ENCODE measurements at places on chromosomes 16 and 17.

- no peak for DNase-seq
Measured at GRCh38 chr16:55725055-55725777, 69.4 kb downstream of the SLC6A2 start.

- DNase-seq, result no peak
Measured at GRCh38 chr17:81715872-81716673, 4.0 kb downstream of the SLC25A10 start.

DNA sequence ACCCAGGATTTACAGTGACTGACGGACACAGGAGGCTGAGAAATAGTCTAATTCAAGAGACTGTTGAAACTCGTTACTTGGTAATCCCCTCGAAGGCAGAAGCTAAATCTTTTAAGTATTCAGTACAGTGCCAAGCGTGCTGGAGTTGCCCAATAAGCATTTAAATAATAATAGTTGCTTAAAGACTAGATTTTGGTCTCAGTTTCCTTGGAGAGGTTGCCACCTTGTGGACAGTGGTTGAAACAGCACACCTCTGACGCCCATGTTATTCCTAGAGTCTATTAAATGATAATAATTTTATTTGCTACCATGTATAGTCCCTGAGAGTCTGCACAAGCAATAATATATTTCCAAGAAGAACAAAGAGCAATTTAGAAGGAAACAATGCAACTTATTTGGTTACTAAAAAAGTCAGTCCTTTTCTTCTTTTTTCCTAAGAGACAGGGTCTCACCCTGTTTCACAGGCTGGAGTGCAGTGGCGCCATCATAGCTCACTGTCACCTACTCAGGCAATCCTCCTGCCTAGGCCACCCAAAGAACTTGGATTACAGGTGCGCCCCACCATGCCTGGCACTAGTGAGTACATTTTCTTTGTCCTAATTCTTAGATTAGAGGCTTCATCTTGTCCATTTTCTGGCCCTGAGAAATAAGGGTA is 138.0 kb upstream of the NUDT7 start:
- no peak for DNase-seq

GRCh38 chr16:13606804-13607203 is 313.1 kb upstream of the ERCC4 start:
- no peak for DNase-seq

- no peak for DNase-seq
Measured at GRCh38 chr16:88355389-88356123, 27.2 kb upstream of the ZNF469 start.

DNA sequence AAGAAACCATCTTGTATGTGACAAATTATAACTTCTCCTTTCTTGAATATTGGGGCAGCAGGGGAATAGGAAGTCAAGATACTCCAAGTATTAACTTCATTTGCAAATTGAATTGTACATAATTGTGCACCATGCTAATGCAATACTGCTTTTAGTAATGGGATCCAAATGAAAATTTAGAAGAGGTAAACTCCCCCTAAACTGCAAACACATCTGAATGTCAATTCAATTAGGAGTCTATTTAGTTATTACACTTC is 4.5 kb downstream of the STAT5B start:
- no peak for DNase-seq

- no peak for DNase-seq
Measured at GRCh38 chr16:89344458-89344834, 126.9 kb downstream of the ZNF778 start.

DNA sequence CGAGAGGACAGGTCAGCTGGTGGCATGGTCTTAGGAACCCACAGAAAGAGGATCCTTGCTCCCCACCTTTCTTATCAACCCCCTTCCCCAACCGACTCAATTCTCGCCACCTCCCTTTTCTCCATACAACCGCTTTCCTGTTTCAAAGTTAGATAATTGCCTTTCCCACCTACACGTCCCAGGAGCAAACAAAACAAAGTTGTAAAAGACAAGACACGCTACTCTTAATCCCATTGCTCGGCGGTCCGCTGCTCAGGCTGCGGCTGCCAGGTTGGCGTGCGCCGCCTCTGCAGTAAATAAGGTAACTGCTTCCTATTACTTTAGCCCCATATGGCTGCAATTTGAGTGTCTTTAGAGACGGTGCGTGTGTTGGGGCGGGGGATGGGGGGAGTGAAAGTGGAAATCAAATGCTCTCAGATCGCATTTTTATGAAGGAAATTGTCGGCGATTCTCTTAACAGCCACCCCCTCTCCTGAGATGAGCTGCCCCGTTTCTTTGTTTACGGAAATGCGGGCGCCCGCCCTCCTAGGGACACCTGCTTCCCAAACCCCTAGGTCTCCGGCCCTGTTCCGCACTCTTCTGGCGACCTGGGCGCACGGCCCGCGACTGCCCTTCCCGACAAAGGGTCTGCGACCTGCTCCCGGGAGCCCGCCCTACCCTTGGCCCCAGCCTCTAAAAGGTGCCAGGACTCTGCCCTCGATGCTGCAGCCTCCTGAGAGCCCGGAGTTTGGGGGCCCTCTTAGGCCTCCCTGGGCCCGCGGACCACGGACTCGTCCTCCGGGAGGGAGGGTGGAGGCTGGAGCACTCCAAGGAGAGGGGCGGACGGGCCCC is 3.7 kb upstream of the CBX8 start:
- DNase-seq, result no peak

- DNase-seq, result no peak
Measured at GRCh38 chr16:68800257-68800875, 43.0 kb upstream of the TANGO6 start.

DNA sequence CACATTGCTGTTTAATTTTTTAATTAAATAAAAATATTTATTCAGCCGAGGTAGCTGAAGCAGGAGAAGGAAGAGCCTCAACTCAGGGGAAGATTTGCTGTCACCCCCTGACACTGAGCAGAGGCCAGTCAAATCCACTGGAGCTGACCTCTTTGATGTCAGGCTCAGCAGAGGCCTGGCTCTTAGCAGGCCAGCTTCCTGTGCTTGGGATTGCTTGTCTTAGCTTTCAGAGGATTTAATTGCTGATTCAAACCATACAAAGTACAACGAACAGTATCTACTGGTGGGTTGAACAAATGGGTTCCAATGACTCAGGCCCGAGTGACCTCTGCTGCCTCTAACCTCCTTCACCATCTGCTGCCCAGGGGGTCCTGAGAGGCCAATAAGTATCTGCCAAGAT is 417.0 kb upstream of the HSBP1 start:
- no peak for DNase-seq

- no peak for DNase-seq
Measured at GRCh38 chr17:37516127-37516571, 26.5 kb downstream of the DUSP14 start.

DNA sequence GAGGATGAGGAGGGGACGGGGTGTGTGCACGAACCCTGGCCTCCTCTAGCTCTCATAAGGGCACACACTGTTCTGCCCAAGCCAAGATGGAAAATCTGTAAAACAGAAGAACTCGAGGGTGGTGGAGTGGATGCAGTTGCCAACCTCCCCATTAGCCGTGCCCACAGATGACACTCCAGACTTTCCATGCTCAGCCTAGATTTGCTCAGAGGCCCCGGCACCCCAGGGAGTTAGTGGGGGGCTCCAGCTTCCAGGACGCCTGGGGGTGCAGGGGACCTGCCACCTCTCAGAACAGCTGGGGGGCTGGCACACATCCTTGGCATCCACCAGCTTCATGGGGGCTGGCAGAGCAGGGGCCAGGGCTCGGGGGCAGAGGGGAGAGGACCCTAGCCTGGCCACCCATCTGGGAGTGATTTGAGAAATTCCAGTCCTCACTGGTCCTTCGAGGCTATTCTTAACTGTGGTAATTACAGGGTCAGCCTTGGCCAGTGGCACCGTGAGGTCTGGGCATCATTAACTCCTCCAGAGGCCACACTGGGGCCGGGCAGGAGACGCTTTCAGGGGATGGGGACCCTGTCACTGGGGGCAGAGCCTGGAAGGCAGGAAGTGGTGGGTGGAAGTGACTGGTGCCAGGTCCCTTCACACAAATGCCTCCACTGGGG is 14.3 kb downstream of the VASN start:
- DNase-seq, result no peak

GRCh38 chr17:11082559-11082958 is 158.5 kb upstream of the SHISA6 start:
- no peak for DNase-seq

DNA sequence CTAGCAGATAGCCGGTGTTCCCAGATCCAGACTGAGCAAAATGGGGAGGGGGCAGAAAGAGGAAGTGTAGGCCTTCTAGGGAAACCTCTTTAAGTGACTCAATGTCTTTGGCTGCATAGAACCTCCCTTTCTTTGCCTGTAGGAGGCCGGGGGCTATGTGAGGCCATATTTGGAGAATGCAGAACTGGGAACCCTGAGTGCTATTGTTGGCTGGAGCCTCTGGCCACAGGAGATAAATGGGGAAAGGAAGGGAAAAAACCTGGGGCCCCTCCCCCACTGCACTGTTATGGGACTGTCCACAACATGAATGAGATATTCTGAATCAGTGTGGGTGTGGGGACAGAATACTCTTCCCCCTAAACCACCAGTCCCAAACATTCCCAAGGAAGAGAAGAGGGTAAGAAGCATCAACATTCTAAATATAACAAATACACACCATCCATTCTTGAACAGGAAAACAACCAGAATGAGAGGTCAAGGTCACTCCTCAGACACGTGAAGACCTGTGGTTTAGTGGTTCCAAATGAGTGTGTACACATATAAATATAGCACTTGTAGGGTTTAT is 2.4 kb downstream of the VPS25 start:
- no peak for DNase-seq

- no peak for DNase-seq
Measured at GRCh38 chr17:67359960-67360791, 6.2 kb downstream of the PSMD12 start.

DNA sequence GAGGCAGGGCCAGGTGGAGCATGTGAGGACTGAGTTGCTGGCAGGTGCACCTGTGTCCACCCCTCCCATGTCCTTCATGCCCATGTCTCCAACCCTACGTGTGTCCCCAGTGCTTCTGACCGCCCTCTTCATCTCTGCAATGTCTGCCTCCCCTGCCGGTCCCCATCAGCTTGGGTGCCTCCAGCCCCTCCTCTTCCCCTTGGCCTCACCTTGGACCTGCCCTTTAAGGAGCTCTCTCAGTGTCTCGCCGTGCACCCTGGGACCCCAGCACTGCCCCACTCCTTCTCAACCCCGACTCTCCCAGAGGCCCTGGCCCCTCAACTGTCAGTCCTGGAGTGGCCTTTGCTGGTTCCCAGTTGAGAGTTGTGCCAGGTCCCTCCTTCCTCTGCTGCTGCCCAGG is 15.0 kb downstream of the RIPOR1 start:
- DNase-seq, result no peak

DNA sequence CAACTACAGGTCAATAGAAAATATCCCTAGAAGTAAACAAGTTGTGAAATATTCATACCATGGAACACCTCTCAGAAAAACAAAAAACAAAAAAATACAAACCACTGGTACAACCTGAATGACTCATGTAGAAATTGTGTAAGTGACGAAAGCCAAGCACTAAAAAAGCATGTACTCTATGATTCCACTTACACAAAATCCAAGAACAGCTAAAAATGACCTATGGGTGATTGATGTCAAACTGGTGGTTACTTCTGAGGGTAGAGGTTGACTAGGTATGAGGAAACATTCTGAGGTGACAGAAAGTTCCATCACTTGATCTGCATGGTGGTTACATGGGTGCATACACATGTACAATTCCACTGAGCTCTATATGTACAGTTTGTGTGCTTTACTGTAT is 31.1 kb downstream of the DHRS7C start:
- no peak for DNase-seq

- DNase-seq, result no peak
Measured at GRCh38 chr16:54986409-54986808, 55.7 kb downstream of the IRX5 start.

- no peak for DNase-seq
Measured at GRCh38 chr16:79811541-79811940, 211.0 kb upstream of the MAF start.

DNA sequence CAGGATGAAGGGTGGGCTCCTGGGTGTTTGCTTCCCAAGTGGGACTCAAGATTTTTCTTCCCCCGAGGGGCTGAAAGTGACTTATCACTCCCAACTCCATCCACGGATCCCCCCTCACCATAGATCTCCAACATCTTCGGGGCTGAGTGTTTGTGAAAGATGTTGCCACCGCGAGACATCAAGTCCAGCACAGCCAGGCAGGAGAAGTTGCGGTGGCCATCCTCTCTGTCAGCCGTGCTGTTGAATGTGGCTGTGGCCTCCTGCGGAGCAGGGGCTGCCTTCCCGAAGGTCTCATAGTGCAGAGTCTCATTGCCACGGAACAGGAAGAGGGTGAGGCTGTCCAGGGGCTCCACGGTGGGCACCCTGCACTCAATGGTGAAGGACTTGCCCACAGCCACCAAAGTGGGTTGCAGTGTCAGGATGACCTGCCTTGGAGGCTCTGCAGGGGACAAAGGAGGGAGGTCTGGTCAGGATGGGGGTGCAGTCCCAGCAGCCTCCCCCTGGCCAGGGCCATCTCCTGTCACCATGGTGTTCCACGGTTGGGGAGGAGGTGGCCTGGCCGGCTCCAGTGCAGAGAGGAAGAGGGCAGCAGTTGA is 5.5 kb downstream of the PRR29 start:
- no peak for DNase-seq

- DNase-seq, result no peak
Measured at GRCh38 chr16:19219836-19220235, 51.8 kb downstream of the SYT17 start.

DNA sequence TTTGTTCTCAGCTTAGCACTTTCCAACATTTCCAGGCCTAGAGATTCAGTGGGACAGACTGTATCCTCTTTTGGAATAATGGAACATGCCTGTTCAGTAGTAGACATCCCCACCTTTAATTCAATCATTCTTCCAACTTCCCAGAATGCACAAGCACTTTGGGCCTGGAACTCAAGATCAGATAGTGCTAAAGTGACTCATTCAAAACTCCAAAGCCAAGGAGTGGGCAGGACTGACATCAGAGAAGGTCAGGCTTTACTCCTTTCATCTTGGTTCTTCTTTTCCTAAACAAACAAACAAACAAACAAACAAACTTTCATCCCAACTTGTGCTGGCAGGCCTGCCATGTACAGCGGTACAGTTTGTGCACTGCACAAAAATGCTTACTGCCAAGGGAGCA is 172.0 kb downstream of the AXIN2 start:
- no peak for DNase-seq

- no peak for DNase-seq
Measured at GRCh38 chr17:44901411-44901921, 2.2 kb upstream of the EFTUD2 start.

GRCh38 chr17:73174126-73174525 is 9.3 kb downstream of the SSTR2 start:
- no peak for DNase-seq

- no peak for DNase-seq
Measured at GRCh38 chr16:22291020-22291419, 6.2 kb upstream of the POLR3E start.

DNA sequence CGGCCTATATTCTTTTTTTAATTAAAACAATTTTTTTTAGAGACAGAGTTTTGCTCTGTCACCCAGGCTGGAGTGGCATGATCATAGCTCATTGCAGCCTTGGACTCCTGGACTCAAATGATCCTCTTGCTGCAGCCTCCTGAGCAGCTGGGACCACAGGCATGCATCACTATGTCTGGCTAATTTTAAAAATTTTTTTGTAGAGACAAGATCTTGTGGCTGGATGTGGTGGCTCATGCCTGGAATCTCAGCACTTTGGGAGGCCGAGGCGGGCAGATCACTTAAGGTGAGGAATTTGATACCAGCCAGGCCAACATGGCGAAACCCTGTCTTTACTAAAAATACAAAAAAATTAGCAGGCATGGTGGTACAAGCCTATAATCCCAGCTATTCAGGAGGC is 54.8 kb upstream of the MSI2 start:
- no peak for DNase-seq

GRCh38 chr17:40313668-40314583 is 4.9 kb downstream of the RARA start:
- no peak for DNase-seq

- peak; percentile 17 for DNase-seq
Measured at GRCh38 chr17:3911271-3912053, 4.8 kb downstream of the P2RX1 start.

Data from stimulated activated CD8-positive, alpha-beta memory T cell treated with anti-CD3 and anti-CD28 coated beads, Interleukin-4, amount 100 ng/mL, for 1 hour (primary cell).